ENCODE measurements at places on chromosomes 4 and X.

DNA sequence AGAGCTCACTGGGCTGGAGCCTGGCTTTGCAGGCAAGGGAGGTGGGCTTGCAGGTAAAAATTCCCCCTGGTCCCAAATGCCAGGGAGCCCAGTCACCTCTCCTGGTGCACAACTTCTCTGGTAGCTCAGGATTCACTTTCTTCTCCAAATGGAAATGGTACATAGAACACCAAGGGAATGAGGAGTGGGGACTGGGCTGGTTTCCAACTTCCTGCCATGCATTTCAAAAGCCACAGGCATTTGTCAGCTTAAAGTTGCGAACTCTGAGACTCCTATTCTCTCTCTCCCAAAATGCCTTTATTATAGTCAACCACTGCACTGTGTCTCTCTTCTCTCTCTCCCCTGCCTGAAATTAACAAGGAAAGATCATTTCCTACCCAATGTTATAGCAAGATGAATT lies 177.3 kb downstream of the GRIA3 start:
- no peak for ATAC-seq

- no peak for ATAC-seq
Measured at GRCh38 chr4:81522711-81523110, 51.0 kb upstream of the RASGEF1B start.

- no peak for ATAC-seq
Measured at GRCh38 chr4:74661427-74662201, 132.7 kb downstream of the BTC start.

- no peak for ATAC-seq
Measured at GRCh38 chr4:88177983-88178625, 19.7 kb upstream of the ABCG2 start.

DNA sequence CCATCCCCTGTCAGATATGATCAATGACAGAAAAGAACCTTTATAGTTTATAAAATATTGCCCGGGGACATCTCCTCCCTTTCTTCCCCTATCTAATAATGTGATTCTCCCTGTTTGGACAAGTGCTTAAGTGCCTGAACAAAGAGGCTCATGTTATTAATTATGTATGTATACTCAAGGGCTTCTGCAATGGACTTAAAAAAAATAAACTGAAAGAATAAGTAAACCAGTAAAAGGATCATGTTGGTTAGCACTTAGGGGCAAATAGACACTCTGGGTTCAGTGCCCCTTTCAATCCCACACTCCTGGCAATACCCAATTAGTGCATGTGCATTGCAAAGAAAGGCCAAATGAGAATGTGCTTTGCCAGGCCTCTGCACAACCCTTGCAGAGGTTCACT lies 30.7 kb upstream of the RPS6KA6 start:
- no peak for ATAC-seq

DNA sequence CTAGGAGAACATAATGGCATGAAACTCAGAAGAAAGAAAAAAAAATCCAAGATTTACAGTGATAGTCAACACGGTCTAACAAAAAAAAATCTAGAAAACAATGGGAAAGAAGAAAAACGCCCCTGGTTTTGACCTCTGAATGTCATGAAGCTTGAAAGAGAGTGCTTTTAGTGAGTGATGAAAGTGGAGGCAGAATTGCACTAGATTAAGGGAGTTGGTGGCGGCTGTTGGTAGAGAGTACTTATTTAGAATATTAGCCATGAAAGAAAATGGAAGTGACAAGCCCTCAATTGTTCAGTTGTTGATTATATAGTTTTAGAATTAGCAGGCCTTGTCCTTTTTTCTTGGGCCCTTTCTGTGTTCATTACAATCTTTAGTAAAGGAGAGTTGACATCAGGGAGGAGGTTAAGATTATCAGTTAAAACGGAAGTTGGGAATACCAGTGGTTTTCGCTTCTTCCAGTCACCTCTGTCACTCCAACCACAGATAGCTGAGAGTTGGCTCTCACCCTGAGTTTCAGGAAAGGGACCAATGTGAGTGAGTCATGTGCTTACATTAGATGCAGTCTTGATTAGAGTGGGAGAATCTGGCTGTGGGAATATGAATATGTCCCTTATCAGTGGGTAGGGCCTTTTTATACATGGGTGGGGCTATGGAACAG lies 29.7 kb downstream of the EREG start:
- ATAC-seq, result no peak

- no peak for ATAC-seq
Measured at GRCh38 chr4:138996090-138996489, 19.5 kb upstream of the NOCT start.

- ATAC-seq, result no peak
Measured at GRCh38 chrX:36626898-36627297, 381.3 kb upstream of the FAM47C start.

GRCh38 chr4:13348216-13348615 lies 135.9 kb downstream of the RAB28 start:
- ATAC-seq, result no peak

DNA sequence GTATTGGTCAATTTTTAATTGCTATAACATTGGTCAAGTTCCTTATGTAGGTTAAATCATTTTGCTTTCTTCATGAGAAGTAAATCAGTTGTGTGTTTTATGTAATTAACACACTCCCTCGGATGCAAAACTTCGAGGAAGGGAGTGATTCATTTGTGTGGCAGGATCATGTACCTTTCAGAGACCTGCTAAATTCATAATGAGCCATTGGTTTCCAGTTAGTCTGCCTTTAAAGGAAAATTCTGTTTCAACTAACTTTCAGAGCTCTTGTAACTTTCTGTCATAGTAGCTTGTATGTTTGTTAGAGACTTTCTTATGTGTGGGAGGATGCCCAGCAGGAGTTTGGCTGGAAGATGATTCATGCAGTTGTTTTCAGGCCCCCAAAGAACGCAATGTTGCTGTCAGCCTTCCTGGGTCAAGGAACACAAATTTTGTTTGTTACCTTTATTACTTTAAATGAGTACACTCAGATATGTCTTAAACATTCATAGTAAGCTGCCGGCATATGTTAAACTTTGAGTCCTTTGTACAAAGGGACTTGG lies 72.1 kb downstream of the GPR101 start:
- no peak for ATAC-seq

- ATAC-seq, result no peak
Measured at GRCh38 chr4:13203101-13203500, 281.0 kb downstream of the RAB28 start.

GRCh38 chr4:174522183-174523024 lies at the start of gene HPGD:
TSS of gene HPGD (minus strand) at chr4:174522488. CDS start at chr4:174522451, 37 bp downstream.
- ATAC-seq, result peak; percentile 86

DNA sequence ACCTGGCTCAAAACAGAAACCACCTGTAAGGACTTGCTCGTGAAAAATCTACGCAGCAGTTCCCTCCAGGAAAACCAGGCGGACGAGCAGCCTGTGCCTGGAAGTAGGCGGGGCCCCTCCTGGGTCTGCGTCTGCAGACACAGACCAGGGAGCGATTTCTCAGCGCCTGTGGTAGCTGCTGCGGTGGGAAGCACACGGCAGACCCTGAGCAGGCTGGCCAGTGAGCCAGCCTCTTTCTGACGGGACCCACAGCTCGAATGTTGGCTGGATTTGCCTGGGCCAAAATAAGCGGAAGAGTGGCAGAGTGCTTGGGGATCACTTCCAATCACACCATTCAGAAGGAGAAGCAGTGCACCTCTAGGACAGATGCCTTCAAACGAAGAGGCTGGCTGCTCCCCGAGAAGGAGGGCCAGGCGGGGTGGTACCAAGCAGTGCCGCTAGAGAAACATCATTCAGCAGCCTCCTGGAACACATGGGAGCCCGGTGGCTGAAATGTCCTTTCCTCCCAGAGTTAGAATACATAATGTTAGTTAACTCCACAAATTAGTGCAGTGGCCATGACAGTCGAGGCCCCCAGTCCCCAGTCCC lies 85.9 kb downstream of the GATB start:
- ATAC-seq, result peak; percentile 13
